NCI-H2029 treated with DMSO at 0.1 percent for 48 hours (cell line): ENCODE measurements at places on chromosomes 6 and 20.

DNA sequence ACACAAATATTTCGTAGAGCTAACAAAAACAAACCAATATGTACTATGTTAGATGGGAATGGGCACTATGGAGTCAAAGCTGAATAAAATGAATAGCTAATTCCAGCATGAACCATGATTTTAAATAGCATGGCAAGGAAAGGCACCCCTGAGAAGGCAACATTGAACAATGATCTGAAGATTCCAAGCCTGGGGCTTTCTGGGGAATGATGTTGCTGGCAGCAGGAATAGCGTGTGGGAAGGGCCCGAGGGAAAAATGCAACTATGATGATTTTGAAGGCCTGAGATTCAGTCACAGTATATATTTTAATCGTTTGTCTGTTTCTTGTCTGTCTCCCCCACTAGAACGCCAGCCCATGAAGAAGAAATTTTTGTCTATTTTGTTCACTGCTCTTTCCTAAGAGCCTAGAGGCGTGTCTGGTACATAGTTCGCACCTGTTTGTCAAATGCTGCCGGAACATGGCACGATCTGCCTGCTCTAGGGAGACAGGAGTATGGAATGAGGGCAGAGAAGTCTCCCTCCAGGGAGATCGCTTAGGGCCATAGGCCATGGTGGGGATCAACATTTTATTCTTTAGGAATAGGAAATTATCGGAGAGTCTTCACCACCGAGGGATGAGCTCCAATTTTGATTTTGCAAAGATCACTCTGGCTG, 84.8 kb upstream of the EYA2 start:
- DNase-seq, result no peak

GRCh38 chr20:31682352-31682751, 40.3 kb downstream of the BCL2L1 start:
- no peak for DNase-seq

GRCh38 chr6:149293244-149293643, 24.3 kb upstream of the TAB2 start:
- DNase-seq, result no peak

- peak; percentile 84 for DNase-seq
These were observed 146.2 kb upstream of the ECI2 start for GRCh38 chr6:4281341-4282293.

DNA sequence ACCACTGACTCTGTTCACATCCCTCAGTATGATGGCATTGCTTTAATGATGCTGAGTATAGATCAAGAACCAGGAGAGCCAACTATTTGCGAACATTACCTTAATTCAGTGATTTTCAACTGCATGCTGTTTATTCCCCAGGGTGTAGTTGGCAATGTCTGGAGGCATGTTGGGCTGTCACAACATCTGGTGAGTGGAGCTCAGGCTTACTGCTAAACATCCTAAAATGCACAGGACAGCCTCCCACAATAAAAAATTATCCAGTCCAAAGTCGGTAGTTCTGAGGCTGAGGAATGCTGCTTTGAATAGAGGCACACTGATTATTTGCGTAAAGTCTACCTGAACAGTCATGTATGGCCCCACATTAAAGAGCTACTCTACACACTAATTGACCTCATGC, 94.8 kb upstream of the OPRM1 start:
- DNase-seq, result no peak

- no peak for DNase-seq
These were observed 21.1 kb downstream of the MRPL14 start for GRCh38 chr6:44105993-44106740.

GRCh38 chr20:32941155-32941885, 62.9 kb downstream of the SUN5 start:
- no peak for DNase-seq

DNA sequence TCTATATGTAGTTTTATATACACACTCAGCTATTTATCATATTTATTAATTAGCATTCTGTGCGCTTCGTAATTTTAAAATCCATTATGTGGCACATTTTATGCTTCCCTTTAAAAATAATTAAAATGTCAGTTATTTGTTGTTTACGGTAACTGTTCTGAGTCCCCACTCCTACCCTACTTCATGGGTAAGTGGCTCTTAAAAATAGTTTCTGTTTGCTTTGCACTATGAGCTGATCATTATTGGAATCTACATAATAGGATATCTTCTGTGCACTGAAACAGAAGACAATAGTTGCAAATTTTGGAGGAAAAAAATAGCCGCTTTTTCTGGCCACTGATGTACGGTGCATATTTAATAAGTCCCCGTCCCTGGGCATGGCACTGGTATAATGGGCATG, 25.2 kb downstream of the LCA5 start:
- no peak for DNase-seq

DNA sequence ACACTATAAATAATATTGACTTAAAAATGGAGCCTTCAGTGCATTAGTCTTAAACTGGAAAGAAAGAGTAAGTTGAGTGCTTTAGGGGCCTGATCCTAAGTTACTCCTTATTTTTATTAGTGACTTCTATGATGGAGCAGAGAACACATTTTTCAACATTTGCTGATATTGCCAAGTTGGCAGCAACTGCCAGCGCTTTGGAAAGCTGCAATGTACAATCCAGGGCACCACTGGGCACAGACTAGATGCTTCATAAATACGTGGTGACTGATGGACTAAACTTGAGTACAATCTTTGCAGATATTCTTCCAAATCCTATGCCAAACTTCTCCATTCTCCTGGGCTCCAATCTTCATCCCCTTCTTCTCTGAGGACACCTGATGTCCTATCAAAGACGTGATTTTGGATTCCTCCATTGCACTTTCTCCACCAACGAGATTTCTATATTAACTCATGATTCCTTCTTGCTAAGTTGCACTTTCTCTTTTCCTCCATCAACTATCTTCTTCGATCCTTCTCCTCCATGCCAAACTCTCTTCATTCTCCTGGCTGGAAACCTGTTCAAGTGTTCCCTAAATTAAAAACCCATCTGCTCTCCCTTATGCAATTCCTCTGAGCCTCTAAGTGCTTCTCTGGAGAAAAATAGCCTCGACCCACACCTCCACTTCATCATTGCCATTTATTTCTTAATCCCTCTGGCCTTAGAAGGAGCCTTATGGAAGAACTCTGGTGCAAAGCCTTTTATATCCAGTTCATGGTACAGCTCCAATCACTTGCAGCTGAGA, 28.5 kb upstream of the PAK5 start:
- DNase-seq, result no peak

DNA sequence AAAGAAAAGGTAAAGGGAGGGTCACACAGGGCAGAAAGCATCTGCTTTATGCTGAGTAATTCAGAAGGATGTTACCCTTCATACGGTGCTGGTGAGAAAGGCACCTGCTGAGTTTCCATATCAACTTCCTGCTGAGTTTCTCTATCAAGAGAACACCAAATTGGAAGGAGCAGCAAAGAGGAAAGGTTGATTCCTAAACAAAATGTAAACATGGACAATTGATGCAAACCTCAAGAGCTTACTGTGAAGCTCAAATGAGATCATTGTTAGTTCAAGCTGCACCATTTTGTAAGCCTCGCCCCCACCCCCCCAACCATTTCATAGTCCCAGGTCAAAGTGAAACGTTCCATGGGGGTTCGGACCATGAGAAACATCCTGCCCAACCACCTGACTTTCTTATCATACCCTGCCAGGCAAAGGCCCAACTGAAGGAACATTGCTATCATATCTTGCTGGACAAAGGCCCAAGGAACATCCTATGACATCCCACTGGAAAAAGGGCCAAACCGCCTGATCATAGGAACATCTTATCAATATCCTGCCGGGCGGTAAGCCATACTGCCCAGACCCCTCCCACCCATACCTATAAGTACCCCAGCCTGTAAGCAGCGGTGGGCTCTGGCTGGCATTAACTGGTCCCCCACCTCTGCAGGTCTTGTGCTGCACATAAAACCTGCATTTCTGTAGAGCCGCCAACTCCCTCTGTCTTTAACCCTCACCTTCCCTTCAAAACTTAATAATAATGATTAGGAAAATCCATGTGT, 171.6 kb downstream of the UBE3D start:
- DNase-seq, result no peak

- DNase-seq, result no peak
These were observed 210.4 kb downstream of the CENPW start for GRCh38 chr6:126550323-126550722.

DNA sequence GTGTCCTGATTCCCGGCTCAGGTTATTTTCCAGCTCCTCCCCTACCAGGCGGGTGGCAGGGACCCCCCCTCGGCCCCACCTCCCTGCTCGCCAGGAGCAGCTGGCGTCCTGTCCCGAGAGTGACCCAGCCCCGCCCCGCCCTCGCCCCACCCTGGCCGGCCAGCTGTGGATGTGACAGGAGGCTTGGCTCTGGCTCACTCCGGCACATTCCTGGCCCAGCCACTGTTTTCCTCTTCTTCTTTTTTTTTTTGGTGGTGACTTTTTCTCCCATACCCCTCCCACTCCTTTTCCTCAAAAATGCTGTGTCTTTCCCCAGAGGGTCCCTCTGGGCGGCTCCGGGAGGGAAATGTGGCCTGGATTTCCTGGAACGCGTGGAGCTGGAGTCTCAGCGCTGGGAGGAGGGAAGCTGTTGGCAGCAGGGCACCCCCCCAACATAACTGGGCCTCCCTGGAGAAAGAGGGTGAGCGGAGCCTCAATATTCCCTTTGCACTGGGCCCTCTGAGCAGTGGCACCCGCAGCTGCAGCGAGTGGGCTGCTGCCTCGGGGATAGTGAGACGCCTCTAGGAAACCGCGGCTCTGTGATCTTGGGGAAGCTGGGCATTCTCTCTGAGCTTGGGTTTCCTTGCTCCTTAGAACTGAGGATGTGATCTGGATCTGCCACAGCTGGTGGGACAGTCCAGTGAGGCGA, 28.3 kb upstream of the CSNK2A1 start:
- no peak for DNase-seq

- DNase-seq, result no peak
These were observed 20.2 kb downstream of the SF3B5 start for GRCh38 chr6:144075187-144075586.

DNA sequence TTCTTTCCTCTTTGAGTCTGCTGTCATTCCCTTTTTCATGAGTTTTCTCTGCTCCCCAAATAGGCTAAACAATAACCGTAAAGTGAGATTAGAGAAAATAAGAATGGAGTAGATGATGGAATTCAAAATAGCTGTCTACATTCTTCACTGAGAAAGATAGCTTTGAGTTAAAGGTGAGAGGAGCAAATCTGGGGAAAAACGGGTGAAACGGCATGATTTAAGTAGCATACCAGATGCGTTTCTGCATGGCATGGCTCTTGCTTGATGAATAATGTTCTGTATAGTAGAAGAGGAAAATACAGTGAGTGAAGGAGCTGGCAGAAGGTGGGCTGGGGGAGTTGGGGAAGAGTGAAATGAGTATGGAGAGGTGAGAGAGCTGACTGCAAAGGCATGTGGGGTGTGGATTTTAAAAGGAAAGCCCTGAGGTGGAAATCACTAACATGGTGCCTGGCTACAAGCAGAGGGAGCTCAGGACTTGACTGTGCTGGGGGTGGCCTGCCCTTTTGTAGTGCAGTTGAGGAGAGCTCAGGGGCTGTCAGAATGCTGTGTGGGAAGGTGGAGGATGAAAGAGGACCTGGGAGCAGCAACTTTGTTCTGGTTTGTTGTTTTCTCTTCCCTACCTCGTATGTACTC, 8.8 kb downstream of the BICRAL start:
- DNase-seq, result no peak

DNA sequence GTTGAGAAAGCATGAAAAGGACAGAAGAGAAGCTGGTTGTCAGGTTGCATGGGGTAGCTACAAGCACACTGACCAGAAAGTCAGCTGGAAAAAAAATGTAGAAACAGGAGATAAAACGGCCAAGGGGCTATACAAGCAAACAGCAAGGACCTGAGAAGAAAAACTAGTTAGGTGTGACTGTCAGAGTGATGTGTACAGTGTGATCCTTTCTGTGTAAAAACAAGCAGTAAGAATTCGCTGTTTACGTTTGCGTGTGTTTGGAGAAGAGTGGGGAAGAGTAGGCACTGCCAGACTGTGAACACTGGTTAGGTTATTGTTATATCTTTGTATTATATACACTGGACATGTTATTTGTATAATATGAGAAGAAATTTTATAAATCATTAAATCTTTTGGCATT, 28.1 kb downstream of the PTPN1 start:
- no peak for DNase-seq

DNA sequence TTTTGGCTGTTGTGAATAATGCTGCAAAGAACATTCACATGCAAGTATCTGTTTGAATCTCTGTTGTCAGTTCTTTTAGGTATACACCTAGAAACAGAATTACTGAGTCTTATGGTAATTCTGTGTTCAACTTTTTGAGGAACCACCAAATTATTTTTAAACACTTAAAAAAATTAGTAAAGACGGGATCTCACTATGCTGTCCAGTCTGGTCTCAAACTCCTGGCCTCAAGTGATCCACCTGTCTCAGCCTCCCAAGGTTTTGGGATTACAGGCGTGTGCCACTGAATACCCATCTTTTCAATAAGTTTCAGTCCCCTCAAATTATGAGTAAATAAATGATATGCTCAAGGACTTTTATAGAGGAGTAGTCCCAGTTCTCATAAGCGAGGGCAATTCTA, 17.5 kb downstream of the SPATS1 start:
- DNase-seq, result no peak

- DNase-seq, result no peak
These were observed 15.7 kb downstream of the RTN4IP1 start for GRCh38 chr6:106613590-106613989.

DNA sequence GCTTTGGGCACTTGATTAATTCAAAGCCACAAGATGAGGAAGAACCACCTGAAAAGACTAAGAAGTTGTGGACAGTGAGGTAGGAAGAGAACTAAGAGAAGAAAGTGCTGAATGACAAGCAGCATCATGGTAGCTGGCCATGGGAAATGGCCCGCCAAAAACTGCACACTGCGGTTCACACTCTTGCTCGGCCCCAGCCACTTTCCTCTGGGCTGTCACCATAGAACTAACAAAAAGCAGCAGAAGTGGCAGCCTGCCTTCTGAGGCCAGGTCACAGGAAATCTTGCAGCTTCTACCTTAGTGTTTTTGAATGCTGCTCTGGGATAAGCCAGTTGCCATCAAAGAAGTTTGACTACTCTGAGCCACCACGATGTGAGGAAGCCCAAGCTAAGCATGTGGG, 34.8 kb upstream of the ZNFX1 start:
- DNase-seq, result no peak

DNA sequence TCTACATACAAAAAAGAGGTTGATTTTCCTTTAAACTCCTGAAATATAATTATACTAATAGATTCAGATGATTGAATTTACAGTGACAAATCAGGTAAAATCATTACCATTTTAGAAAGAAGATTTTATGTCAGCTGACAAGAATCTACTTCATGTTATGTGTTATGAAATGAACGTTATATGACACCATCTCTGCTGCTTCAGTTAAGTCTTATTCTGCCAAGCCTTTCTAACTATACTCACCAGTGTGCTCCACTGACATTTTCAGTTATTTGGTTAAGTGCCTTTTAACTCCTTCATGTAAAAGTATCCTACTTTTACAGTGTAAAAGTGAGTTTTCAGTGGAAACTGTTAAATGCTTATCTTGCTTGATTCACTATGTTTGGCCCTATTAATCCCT, 80.4 kb downstream of the RWDD2A start:
- DNase-seq, result no peak

- peak; percentile 27 for DNase-seq
These were observed 222.1 kb upstream of the RREB1 start for GRCh38 chr6:6885521-6886170.
